ENCODE measurements at places on chromosomes 12 and 14. TPM values are rescaled to one million over a fixed set of nuclear protein-coding genes. Genes with fewer than 3 reads are reported as not detected.

DNA sequence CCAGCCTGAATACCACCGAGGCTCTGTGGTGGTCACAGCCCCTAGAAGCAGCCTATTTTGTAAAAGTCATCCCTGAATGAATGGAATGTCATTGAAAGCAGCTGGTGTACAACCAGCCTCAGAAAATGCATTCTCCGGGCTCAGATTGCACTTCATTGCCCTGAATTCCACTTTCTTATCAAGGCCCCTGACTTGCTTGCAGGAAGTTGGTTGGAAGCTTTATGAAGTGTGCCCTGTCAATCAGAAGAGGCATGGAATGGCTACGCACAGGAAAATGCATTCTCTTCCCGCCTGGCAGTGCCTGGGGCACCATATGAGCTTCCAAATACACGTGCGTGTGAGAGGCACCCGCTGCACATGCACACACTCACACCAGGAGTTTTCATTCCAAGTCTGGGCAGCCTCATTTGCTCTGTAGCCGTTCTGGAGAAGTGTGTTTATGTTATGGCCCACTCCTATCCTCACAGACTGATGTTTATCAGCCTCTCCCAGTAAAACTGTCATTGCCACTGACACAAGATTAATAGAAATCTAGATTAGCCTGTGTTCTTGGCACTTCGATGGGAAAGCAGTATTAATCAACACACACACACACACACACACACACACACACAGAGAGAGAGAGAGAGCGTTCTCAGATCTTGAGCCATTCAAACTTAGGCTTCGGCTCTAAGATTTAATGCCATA is 63.9 kb downstream of the NUAK1 start:
- H3K4me3 ChIP-seq, result no peak overlapping the region
- DNase-seq, result no peak
- no peaks in the 10 kb centered on the region for H3K4me1 ChIP-seq
- no peak overlapping the region for H3K27ac ChIP-seq
- H3K36me3 ChIP-seq, result no peaks in the 10 kb centered on the region

KERA gene
- not detected for total RNA-seq

ALX1 gene
- total RNA-seq, result not detected

KRT84 gene
- not detected for total RNA-seq

GRCh38 chr14:58783792-58784511 is 146.2 kb downstream of the DACT1 start:
- H3K36me3 ChIP-seq, result no peaks in the 10 kb centered on the region
- H3K4me3 ChIP-seq, result no peak overlapping the region
- peaks cover 5% of the 10 kb centered on the region for H3K4me1 ChIP-seq
- no peak overlapping the region for H3K27ac ChIP-seq
- no peaks in the 10 kb centered on the region for H3K27me3 ChIP-seq

CLEC9A gene
- 0.48 TPM for total RNA-seq

- H3K4me1 ChIP-seq, result peaks cover 3% of the 10 kb centered on the region
- no peaks in the 10 kb centered on the region for H3K27me3 ChIP-seq
- peak overlapping the region; percentile 65 for H3K27ac ChIP-seq
- no peaks in the 10 kb centered on the region for H3K36me3 ChIP-seq
These were observed 14.1 kb upstream of the SLC25A3 start for GRCh38 chr12:98579347-98579746.

C12orf54 gene
- not detected for total RNA-seq

KRT79 gene
- total RNA-seq, result not detected

DNA sequence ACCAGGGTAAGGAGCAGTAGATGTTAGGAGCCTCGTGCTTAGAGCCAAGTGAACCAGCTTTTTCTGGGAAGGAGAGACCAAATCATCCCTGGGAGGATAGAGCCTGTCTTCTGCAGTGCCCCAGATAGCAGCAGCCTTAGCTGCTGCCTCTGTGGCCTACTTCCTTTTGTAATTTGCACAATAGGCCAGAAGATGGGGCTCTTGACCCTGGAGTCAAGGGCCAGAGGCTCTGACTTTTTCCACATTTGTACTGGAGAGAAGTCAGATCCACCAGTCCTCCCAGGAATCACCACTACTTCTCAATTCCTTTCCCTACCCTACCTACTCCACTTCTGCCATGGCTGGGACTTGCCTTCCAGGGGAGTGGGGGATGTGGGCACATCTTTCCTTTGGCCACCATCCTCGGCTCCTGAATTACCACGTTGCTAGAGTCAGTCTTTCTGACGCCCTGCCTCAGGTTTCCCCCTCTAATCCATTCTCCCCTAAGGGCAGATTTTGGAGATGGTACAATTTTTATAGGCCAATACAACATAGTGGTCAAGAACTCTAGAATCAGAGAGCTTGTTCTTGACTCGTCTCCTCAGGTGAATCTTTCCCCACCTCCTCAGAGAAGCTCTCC is 3.3 kb upstream of the SLC4A8 start:
- H3K4me1 ChIP-seq, result no peaks in the 10 kb centered on the region
- no peaks in the 10 kb centered on the region for H3K36me3 ChIP-seq
- no peak overlapping the region for H3K27ac ChIP-seq
- peaks cover 12% of the 10 kb centered on the region for H3K27me3 ChIP-seq

DNA sequence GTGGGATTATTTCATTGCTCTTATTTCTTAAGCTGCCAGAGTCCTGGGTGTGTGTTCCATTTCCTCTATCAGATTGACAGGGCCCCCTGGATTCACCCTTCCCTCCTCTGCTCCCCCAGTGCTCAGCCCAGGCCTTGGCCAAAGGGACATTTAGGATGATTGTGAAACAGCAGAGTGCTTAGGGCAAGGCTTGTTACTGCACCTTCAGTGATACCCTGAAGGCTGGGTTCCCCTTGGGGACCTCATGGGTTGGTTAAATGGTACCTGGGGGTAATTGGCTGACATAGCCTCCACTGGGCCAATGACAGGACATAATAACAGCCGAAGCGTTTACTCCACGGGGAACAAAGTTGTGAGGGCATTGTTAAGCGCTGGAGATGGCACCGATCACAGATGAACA is 1.3 kb upstream of the KRT72 start:
- H3K4me3 ChIP-seq, result no peak overlapping the region
- DNase-seq, result no peak

LRRC10 gene
- total RNA-seq, result not detected

GRCh38 chr14:91858536-91859275 is 8.6 kb downstream of the TC2N start:
- DNase-seq, result no peak
- H3K27me3 ChIP-seq, result no peaks in the 10 kb centered on the region
- H3K27ac ChIP-seq, result no peak overlapping the region

SERPINA10 gene
- total RNA-seq, result 0.55 TPM

GRCh38 chr14:63922696-63923421 is 70.1 kb downstream of the SYNE2 start:
- no peaks in the 10 kb centered on the region for H3K27me3 ChIP-seq
- peak; percentile 62 for DNase-seq
- peaks cover 3% of the 10 kb centered on the region for H3K4me1 ChIP-seq
- H3K27ac ChIP-seq, result peak overlapping the region; percentile 63

NPFF gene
- not detected for total RNA-seq

- no peak for DNase-seq
- H3K27ac ChIP-seq, result no peak overlapping the region
- peaks cover 17% of the 10 kb centered on the region for H3K4me1 ChIP-seq
- no peak overlapping the region for H3K4me3 ChIP-seq
- peaks cover 21% of the 10 kb centered on the region for H3K27me3 ChIP-seq
These were observed 5.7 kb downstream of the DPF3 start for GRCh38 chr14:72888192-72888591.

GRCh38 chr12:3718100-3718499 is 34.8 kb downstream of the CRACR2A start:
- no peak for DNase-seq
- H3K27ac ChIP-seq, result peak overlapping the region; percentile 28
- no peak overlapping the region for H3K4me3 ChIP-seq

DNA sequence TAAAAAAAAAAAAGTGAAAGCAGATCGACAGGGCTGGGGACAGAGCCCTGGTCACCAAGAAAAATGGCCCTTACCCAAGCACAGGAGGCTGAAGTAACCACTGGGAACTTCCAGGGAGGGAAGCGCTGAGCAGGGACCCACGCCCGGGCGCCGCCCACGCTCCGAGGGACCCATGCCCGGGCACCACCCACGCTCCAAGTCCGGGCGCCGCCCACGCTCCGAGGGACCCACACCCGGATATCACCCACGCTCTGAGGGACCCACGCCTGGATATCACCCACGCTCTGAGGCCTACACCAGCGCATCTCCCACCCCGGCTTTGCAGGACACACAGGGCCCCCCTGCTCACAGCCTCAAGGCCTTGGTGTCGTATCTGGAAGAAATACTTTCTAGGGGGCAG is 25.7 kb downstream of the CHGA start:
- no peak overlapping the region for H3K27ac ChIP-seq
- H3K27me3 ChIP-seq, result no peaks in the 10 kb centered on the region
- no peak overlapping the region for H3K4me3 ChIP-seq

DNA sequence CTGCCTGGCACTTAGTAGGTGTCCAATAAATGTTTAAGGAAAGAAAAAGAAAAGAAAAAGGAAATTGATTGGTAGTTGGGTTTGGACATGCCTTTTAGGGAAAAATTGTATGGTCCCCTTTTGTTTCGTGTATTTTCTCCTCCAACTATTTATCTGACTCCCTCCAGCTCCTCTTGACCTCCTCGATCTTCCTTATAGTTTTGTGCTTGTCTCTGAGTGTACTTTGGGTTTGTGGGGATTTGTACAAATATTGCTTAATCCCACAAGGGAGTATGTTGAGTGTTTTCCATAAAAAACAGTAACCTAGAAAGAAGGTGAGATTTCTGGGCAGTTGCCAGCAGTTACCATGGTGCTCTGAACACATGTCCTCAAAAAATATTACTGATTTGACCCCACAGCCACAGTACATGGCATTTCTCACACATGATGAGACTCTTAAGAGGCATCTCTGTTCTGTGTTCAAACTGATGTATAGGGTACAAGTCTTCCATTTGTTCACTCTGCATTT is 15.7 kb downstream of the PLEKHG7 start:
- H3K27ac ChIP-seq, result no peak overlapping the region
- H3K27me3 ChIP-seq, result no peaks in the 10 kb centered on the region
- no peak overlapping the region for H3K4me3 ChIP-seq
- H3K36me3 ChIP-seq, result no peaks in the 10 kb centered on the region

GRCh38 chr12:9052610-9053009 is 63.1 kb downstream of the A2M start:
- H3K36me3 ChIP-seq, result no peaks in the 10 kb centered on the region
- no peak overlapping the region for H3K4me3 ChIP-seq
- no peak for DNase-seq
- H3K4me1 ChIP-seq, result no peaks in the 10 kb centered on the region
- H3K27me3 ChIP-seq, result no peaks in the 10 kb centered on the region

DNA sequence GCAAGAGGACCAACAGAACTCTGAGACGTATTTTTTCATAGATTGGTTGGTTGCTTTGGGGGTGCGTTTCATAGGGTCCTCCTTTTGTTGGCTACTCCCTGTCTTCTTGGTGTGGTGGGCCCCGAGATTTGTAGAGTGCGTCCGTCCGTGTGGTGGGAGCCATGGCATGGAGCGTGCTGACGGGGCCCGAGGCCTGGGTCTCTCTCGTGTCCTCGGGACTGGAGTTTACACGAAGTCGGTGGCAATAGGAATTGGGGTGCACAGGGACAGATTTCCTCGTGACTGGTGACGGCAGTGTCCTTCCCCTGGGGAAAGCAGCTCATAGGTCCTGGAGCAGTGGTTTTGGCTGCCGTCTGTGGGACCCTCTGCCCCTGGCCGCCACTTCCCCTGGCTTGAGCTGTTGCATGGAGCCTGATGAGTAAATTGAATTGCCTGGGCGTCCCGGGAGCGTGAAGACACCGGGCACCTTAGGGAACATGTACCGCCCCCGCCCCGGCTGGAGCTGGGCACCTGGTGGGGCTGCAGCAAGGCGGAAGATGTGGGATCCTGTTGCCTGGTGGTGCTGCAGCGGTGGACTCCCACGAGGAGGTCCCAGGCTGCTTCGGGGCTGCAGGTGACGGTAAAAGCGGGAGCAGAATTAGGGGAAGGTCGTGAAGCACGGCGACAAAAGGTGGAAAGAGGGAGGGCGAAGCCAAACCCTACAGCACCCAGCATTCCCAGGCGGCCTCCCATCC is 153.7 kb upstream of the ALG10B start:
- no peak overlapping the region for H3K27ac ChIP-seq
- no peak overlapping the region for H3K4me3 ChIP-seq
- DNase-seq, result no peak
- no peaks in the 10 kb centered on the region for H3K36me3 ChIP-seq
- H3K4me1 ChIP-seq, result no peaks in the 10 kb centered on the region

GRCh38 chr14:22471545-22472121 is 117.4 kb downstream of the DAD1 start:
- DNase-seq, result peak; percentile 46
- no peak overlapping the region for H3K4me3 ChIP-seq
- no peaks in the 10 kb centered on the region for H3K27me3 ChIP-seq
- H3K36me3 ChIP-seq, result no peaks in the 10 kb centered on the region
- no peaks in the 10 kb centered on the region for H3K4me1 ChIP-seq
- no peak overlapping the region for H3K27ac ChIP-seq

SLC25A29 gene
- total RNA-seq, result 62.7 TPM

ALDH1L2 gene
- total RNA-seq, result 2.2 TPM

- H3K36me3 ChIP-seq, result no peaks in the 10 kb centered on the region
- H3K27me3 ChIP-seq, result no peaks in the 10 kb centered on the region
- no peak for DNase-seq
- no peak overlapping the region for H3K4me3 ChIP-seq
These were observed 81.6 kb downstream of the MYF5 start for GRCh38 chr12:80798281-80798680.

Measured in transverse colon (tissue), 4 donors.